Dorsolateral prefrontal cortex (tissue), 122 donors: ENCODE measurements at places on chromosomes 12 and 14. TPM values are rescaled to one million over a fixed set of nuclear protein-coding genes. Genes with fewer than 3 reads are reported as not detected.

Gene EFCAB11
- 12.4 TPM for total RNA-seq

Gene GAS2L3
- 1.4 TPM for total RNA-seq

Gene PPP2R3C
- 42.3 TPM for total RNA-seq

Gene PPFIBP1
- total RNA-seq, result 148 TPM

Gene SSPN
- 25.1 TPM for total RNA-seq

Gene OTX2
- total RNA-seq, result not detected

Gene FAM186B
- not detected for total RNA-seq

Gene KCNH3
- 132 TPM for total RNA-seq

Gene HCAR2
- total RNA-seq, result not detected

Gene CFAP54
- total RNA-seq, result 6.9 TPM

Gene TRIAP1
- 9.6 TPM for total RNA-seq

Gene KCNC2
- 50.9 TPM for total RNA-seq

Gene PPFIA2
- total RNA-seq, result 169 TPM

Gene NDRG2
- total RNA-seq, result 1,257 TPM

Gene UNG
- 22.7 TPM for total RNA-seq

Gene BATF
- total RNA-seq, result 1.3 TPM

Gene NEUROD4
- not detected for total RNA-seq

Gene C12orf56
- not detected for total RNA-seq

Gene ITPR2
- 60.9 TPM for total RNA-seq

Gene ARPC3
- total RNA-seq, result 115 TPM

Gene NAA25
- total RNA-seq, result 41.8 TPM

Gene BICDL1
- total RNA-seq, result 58.1 TPM

Gene CD27
- total RNA-seq, result not detected

Gene TAS2R50
- 2.7 TPM for total RNA-seq

Gene LRTM2
- 33.0 TPM for total RNA-seq

Gene NOVA1
- 115 TPM for total RNA-seq

Gene CABP1
- total RNA-seq, result 358 TPM

Gene KRR1
- total RNA-seq, result 58.2 TPM

Gene KRT85
- total RNA-seq, result not detected

Gene PMEL
- 0.51 TPM for total RNA-seq

Gene GLIPR1L1
- total RNA-seq, result not detected

Gene RGS6
- 39.6 TPM for total RNA-seq

Gene HSPB8
- 197 TPM for total RNA-seq

Gene AQP2
- total RNA-seq, result not detected

Gene ANKRD33
- 0.35 TPM for total RNA-seq

Gene KRT1
- total RNA-seq, result not detected

Gene RAD9B
- 1.1 TPM for total RNA-seq
